ENCODE measurements at places on chromosomes 5 and 9. TPM values are rescaled to one million over a fixed set of nuclear protein-coding genes. Genes with fewer than 3 reads are reported as not detected.

DNA sequence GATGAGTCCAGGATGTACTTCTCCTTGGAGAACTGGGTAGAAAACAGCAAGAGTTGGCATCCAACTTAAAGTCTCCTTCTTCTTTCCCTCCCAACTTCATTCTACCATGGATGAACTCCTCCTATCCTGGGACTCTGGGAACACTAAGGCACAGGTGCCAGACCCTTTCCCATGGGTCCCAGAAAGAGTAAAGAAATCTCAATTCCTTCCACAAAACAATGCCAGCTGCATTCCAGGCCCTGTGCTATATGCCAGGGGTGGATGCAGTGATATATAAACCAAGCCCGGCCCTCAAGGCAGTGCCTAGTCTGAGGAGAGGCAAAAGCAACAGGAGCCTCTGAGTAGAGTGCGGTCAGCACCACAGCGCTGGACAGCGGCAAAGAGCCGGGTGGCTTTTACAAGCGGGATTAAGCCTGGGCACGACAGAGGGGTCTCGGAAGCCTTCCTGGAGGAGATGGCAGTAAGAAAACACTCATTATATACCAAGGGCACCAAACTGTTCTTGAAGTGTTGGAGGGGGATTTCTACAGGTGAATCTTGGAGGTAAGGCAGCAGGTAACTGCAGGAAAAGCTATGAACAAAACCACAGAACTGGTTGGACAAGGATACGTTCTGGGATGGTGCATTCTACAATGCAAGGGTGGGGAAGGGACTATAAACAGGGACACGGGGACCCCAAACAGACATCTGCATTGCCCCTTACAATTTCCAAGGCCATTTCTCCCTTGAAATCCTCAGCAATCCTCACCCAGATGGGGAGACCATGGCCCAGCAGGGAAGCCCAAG is 16.4 kb upstream of the TOR2A start:
- DNase-seq: no peak

GRCh38 chr5:66814146-66814991 is 218.2 kb downstream of the MAST4 start:
- no peak for DNase-seq

DNA sequence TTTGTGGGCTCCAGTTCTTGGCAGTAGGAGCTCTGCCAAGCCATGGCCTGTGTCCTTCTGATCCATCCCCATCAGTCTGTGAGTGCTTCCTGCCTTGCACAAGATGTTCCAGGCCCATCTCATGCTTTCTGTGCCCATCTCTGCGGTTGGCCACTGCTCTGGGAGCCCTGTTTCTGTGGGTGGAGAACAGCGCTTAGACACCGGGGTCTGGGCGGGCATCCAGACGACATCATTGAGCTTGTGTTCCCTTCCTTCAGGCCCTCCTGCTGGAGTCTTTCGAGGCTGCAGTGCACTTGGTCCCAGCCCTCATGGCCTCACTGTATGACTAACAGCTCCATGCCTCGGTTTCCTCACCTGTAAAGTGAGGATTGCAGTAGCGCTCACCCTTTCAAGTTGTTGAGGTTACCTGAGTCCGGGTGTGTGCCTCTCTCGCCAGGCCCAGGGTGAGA is 14.9 kb upstream of the CARD19 start:
- peak; percentile 8 for DNase-seq

GRCh38 chr9:69155341-69156030 is 18.6 kb upstream of the TJP2 start:
- DNase-seq: peak; percentile 1

DNA sequence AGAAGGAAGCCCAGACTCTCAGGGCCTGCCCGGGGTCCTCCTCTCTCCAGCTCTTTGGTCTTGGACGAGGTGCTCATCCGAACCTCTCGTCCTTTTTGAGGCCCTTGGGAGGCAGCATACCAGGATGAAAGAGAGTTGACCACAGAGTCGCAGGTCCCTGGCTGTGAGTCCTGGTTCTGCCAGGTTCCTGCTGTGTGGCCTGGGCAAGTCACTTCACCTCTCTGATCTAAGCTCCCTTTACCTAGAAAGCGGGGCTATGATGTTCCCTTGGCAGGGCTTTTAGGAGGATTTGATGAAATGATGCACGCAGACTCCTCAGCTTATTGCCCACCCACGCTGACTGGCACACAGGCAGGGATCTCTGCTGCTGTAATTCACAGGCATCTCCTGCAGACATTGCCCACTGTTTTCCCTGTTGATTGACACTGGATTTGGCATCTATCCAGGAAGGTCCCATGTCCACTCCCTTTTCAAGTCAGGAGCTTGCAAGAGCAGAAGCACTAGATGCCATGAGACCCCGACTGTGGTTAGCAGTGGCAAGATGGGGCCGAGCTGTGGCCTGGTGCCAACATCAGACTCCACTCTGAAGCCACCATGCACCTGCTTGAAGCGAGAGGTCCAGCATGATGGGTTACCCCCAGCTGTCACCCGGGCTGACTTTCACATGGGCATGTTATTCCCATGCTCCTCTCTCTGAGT is 71.5 kb downstream of the MACROH2A1 start:
- no peak for DNase-seq

DNA sequence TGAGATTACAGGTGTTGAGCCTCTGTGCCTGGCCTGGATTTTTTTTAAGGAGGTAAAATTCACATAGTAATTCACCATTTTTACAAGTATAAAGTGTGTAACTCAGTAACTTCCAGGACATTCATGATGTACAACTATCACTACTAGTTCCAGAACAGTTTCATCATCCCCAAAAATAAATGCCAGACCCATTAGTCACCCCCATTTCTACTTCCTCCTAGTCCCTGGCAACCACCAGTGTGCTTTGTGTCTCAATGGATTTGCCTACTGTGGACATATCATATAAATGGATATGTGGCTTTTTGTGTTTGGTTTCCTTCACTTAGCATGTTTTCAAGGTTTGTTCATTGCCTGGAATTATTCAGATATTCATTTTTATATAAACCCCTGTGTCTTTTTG is 72.5 kb upstream of the PANK3 start:
- DNase-seq: no peak

DNA sequence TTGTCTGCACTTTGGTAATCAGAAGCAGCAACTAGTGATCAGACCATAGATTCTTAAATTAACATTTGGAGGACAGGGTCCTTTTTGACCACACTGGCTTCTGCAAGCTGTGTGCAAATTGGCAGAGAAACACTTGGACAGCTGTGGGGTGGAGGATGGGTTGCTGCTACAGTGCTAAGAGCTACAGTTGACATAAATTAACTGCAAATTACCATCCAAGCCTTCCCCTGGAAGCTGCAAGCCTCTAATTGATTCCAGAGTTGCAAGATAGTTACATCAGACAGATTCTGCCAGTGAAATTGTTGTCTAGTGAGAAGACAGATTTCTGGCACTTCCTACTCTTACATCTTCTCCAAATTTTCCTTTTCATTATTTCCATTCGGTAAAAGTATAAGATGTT is 517.7 kb downstream of the DIRAS2 start:
- DNase-seq: no peak

- no peak for DNase-seq
Observed at GRCh38 chr5:19795218-19795617, 192.8 kb downstream of the CDH18 start.

DNA sequence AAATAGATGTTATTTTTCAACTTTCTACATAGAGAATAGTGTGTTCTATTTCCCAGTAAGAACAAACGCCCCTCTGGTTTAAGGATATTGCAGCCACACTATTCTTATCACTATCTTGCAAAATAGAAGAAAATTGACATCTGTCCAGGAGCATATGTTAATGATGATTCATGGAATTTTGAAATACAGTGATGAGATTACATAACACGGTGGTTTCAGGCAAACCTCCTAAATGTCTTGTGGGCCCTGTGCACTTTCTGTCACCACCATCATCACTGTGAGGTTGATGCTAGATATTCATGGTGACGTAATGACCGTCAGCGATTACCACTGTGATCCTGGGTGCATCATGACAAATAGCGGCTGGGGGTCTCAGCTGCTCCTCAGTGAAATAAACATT is 48.1 kb downstream of the CFAP90 start:
- DNase-seq: no peak

GRCh38 chr5:30030101-30030500 is 1163.4 kb upstream of the CDH6 start:
- DNase-seq: no peak

DNA sequence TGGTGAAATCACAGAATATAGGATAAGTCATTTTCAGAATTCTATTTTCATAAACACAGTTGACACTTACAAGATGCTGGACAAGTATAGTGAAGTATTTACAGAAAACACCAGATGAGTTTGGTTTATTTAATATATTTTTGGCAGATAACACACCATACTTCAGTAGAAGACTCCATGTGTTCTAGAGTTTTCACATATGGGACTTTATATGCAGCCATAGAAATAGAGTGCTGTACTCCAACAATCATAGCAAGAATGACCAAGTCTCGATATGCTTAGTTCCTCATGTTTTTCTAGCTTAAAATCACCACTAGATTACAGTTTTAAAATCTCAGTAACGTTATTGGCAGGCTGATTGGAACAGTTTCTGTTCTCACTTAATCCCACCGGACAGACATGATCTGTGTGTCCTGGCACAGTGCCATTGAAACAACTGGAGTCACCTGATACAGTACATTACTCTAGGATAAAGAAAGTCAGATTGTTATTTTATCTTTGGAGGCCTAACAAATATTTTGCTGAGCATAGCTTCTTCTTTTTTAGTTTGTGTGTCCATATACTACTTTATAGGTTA is 45.8 kb upstream of the ERBIN start:
- no peak for DNase-seq

The SLC6A3 gene
- 0.06 TPM for polyA plus RNA-seq

The ARAP3 gene
- 13.0 TPM for polyA plus RNA-seq

The IFNK gene
- polyA plus RNA-seq: not detected

The CCDC187 gene
- not detected for polyA plus RNA-seq

The ZBTB34 gene
- 3.4 TPM for polyA plus RNA-seq

The SPATA31D4 gene
- not detected for polyA plus RNA-seq

The HMMR gene
- 0.15 TPM for polyA plus RNA-seq

Data from heart left ventricle (tissue), 16 donors.